ENCODE measurements at places on chromosomes 2 and 18.

GRCh38 chr2:232926431-232926939 lies 56.4 kb downstream of the SNORC start:
- peak; percentile 45 for DNase-seq

- no peak for DNase-seq
Measured at GRCh38 chr2:84694088-84694622, 177.9 kb downstream of the DNAH6 start.

DNA sequence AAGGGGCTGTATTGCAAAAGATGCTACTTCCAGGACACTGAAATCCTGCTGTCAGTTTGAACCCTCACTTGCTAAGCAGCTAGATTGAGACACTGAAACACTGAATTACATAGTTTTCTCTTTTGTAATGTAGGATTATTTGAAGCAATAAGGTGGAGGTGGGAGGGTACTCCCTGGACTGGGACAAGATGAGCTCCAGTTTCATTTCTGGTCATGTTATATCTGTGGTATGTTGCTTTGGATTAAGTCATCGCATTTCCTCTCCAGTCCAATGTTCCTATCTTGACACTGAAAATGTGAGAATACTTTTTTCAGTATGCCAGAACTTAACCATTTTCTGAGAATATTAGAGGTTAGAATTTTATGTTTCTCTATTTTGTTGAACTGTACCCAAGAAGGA lies 426.2 kb upstream of the MEX3C start:
- DNase-seq = no peak

- no peak for DNase-seq
Measured at GRCh38 chr2:16537347-16537746, 128.3 kb downstream of the CYRIA start.

- no peak for DNase-seq
Measured at GRCh38 chr2:70988726-70989648, 5.7 kb downstream of the TEX261 start.

DNA sequence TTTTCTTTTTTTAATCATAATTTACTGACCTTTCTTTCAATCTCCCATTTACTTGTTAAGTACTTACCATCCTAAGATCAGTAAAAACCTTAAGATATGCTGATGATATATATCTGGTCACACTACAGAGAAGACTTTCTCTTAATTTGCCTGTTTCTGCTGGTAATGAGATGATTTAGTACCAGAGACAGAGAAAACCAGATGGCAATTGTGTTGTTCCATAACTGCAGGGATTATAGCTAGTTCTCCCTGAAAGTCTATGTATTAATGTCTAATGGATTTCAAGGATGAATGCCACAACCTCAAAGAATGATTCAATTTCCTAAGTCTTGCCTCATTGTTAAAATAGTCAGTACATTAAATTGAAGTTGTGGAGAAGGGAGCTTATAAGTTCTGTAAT lies 40.3 kb downstream of the SNTG2 start:
- no peak for DNase-seq

DNA sequence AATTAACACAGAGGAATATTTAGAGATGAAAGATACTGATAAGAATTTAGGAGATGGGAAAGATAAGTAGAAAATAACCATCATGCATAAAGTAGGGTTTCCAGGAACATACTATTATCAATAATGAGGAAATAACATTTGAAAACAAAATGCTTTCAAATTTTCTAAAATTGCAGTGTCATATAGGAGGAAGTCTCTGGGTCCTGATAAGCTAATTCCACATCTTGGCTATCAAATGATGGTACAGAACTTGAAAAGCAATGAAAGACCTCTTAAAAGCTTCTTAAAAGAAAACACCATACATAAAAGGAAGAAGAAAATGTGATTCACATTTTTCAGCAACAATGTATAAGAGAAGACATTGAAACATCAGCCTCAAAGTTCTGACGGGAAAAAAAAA lies 1024.8 kb downstream of the TSN start:
- DNase-seq = no peak

DNA sequence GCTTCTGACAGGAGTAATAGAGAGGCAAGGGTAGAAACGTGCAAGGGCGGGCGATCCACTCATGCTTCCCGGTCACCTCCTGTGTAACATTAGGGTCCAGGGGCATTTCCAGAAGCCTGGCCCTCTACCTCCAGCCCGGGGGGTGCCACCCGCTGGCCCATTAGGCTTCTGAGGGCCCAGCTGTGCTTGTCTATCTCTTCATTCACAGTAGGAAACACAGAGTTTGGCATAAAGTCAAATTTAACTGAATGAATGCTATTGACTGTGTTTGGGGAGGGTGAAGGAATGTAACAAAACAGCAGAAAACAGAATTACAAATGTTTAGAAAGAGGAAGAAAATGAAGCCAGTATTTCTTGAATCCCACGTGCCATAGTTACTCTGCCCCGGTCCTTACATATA lies 112.4 kb upstream of the SLC66A3 start:
- DNase-seq = no peak

GRCh38 chr2:239855863-239856587 lies 169.1 kb downstream of the NDUFA10 start:
- no peak for DNase-seq

DNA sequence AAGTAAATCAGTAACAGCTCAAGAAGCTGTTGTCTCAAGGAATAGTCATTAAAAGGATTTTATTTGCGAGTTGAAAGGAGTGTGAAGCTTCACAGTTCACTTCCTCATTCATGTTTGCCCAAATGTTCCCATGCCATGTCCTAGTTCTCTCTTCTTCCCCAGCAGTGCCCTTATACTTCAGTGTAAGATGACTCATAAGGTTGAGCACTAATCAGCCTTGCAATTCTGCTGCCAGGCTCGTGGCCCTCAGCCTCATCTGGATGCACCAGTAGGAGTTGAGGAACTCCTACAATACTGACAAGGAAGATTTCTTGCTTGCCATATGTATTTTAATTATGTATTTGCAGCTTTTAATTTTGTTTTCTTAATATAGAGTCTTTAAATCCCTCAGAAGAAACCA lies 1980.4 kb downstream of the SUCLG1 start:
- no peak for DNase-seq

DNA sequence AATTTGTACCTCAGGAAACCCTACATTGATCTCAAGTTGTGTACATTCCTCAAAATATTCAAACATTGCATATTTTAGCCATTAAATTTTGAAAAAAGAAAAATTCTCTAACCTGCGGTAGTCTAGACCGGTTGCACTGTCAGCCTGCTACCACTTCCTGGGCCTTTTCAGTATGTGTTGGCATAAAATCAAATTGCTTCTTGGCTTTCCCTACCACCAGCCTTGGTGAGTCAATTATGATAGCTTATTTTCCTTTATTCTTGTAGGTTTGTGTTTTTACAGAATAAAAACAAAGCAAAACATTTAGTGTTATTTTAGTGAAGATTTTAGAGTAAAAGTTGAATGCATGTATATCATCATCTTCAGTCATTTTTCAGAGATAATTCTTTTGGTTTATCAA lies 61.2 kb downstream of the FAM171B start:
- DNase-seq = no peak

DNA sequence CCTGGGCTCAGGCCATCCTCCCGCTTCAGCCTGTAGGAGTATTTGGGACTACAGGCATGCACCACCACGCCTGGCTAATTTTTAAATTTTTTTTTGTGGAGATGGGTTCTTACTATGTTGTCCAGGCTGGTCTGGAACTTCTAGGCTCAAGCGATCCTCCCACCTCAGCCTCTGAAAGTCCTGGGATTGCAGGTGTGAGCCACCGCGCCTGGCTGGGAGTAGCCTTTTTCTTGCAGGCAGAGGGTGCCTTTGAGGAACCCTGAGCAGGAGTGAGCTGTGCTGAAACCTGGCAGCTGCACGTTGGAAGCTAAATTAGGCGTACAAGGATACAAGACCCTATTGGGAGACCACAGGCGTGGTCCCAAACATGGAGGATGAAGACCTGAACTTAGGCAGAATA lies 8.0 kb downstream of the CTDSP1 start:
- DNase-seq = no peak

- no peak for DNase-seq
Measured at GRCh38 chr2:85804583-85804982, 50.8 kb downstream of the ATOH8 start.

- no peak for DNase-seq
Measured at GRCh38 chr2:116719836-116720235, 1094.7 kb upstream of the DDX18 start.

GRCh38 chr2:197677056-197677455 lies 1.7 kb upstream of the RFTN2 start:
- no peak for DNase-seq

GRCh38 chr2:233005096-233005495 lies 8.0 kb downstream of the NGEF start:
- no peak for DNase-seq

GRCh38 chr2:12774395-12774727 lies 57.6 kb downstream of the TRIB2 start:
- no peak for DNase-seq

DNA sequence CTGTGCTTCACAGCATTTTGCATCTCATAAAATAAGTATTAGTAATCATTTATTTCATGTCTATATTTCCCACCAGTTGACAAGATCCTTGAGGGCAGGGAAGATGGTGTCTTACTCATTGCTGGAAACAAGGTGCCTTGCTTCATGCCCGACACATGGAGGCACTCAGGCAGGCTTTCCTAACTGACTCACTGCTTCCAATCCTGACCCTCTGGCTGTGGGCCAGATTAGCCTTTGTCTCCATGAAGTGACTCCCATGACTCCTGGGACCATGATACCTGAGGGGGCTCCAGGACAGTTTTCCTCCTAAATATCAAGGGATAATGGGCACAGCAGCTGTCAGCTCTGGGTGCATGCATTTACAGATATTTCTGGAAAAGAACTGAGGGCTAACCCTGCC lies 275.1 kb downstream of the AGPS start:
- no peak for DNase-seq

DNA sequence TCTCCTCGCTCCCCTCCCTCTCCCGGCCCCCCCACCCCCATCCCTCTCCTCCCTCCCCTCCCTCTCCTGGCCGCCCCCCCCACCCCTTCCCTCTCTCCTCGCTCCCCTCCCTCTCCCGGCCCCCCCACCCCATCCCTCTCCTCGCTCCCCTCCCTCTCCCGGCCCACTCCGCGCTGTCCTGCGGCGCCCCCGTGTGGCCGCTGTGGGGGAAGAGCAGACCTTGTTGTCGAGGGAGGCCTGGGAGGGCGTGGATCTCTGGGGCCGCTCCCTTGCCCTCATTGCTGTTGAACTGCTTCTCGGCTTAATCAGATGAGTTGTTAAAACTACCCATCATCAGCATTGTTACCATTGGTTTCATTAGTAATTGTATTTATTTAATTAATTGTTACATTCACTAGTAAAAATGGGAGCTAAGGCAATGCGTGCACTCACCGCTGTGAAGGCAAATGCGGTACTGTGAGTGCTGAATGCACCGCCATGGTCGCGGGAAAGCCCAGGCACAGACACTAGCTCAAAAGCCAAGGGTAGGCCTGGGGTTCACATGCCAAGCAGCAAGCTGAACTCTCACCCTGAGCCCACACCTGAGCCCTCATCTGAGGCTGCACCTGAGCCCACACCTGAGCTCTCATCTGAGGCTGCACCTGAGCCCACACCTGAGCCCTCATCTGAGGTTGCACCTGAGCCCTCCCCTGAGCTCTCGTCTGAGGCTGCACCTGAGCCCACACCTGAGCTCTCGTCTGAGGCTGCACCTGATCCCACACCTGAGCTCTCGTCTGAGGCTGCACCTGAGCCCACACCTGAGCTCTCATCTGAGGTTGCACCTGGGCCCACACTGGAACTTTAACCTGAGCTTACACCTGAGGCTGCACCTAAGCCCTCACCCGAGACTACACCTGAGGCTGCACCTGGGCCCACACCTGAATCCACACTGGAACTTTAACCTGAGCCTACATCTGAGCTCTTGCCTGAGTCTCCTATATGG lies 8.8 kb downstream of the RTP5 start:
- DNase-seq = peak; percentile 74

GRCh38 chr2:102012061-102012614 lies 20.4 kb downstream of the IL1R2 start:
- DNase-seq = no peak

DNA sequence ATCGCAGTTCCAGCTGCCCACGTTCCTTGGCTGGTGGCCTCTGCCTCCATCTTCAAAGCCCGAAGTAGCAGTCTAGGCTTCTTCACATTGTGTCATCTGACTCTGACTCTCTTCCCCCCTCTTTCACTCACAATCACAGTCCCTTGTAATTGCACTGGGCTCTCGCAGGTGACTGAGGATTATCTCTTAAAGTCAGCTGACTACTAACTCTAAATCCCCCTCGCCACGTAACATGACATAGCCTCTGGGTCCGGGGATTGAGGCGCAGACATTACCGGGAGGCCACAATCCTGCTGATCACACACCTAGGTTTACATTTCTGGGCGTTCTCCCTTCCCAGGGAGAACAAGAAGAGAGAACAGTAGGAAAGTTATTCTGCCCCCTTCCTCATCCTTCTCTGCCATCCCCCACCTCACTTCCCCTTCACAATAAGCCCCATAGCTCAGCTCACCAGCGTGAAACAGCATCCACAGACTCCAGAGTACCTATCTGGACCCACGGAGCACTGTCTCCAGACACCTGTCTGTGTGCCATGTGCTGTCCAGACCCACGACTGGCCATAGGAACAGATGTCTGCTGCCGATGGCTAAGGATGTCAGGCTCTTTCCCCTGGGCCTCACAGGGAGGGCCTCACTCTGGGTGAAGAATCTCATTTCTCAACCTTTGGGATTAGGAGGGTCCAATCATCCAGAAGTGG lies 64.3 kb upstream of the FZD7 start:
- no peak for DNase-seq

DNA sequence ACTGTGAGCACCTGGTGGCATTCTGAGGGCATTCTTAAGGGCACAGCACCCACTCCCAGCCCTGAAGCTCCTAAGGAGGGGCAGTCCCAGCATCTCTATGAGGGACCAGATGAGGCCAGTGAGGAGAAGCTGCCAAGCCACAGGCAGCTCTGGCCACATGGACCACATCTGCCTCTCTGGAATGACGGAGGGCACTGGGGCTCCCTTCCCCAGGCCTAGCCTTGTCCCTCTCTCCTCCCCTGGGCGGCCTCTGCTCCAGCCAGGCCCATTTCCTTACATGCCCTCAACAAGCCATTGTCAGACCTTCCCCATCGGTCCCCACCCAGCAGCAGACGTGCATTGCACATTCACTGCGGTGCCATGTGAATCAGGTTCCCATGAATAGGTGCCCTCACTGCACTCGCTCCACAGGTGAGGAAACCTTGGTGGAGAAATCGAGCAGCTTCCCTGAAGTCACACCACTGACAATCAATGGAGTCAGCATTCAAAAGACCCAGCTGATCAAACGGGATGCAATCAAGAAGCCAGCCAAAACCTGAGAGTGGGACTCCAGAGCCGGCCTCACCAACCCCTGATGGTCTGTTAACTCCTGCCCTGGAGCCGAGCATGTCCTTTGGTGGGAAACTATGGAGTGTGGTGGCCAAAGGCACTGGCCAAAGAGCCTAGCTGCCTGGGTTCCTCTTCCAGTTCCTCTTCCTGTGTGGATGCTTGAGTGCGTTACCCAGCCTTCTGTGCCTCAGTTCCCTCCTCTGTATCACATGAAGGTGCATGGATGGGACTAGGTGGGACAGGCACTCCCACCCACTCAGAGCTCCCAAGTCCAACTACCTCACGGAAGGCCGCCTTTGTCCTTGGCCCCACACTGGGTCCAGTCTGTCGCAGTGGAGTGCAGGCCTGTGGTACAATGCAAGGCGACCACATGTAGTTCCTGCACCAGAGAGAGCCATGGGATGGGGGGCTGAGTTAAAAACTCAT lies 147.3 kb downstream of the ZFP36L2 start:
- DNase-seq = no peak

- DNase-seq = no peak
Measured at GRCh38 chr2:55371376-55371775, 48.3 kb downstream of the CCDC88A start.

Measured in ELF-1 (cell line).